ENCODE measurements at places on chromosomes 3 and 15.

DNA sequence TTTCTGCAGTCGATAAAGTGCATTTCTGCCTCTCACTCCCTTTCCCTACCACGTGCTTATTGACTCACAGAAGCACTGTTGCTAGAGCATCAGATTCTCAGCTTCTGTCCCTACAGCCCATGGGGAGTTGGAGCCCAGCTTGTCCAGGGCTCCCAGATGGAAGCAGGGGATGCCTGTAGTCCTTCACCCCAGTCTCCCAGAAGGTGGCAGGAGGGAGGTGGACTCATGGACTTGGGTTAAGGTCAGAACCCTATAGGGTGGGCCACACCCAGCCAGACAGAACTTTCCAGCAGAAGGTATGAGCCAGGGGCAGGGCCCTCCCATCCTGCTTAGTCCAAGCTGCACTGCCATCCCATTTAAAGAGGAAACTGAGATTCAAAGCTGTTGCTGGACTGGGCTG is 33.1 kb upstream of the SEMA3F start:
- DNase-seq = no peak

GRCh38 chr3:49806850-49807249 is 3.8 kb downstream of the INKA1 start:
- no peak for DNase-seq

- DNase-seq = no peak
Measured at GRCh38 chr15:62483814-62484213, 318.7 kb upstream of the C2CD4B start.

GRCh38 chr3:151282921-151283320 is 4.6 kb upstream of the P2RY14 start:
- DNase-seq = peak; percentile 35

GRCh38 chr3:129033151-129033550 is 27.4 kb upstream of the GP9 start:
- DNase-seq = no peak

- no peak for DNase-seq
Measured at GRCh38 chr3:133996996-133997395, 32.7 kb downstream of the SLCO2A1 start.

- DNase-seq = no peak
Measured at GRCh38 chr15:91128016-91128415, 28.0 kb downstream of the SV2B start.

DNA sequence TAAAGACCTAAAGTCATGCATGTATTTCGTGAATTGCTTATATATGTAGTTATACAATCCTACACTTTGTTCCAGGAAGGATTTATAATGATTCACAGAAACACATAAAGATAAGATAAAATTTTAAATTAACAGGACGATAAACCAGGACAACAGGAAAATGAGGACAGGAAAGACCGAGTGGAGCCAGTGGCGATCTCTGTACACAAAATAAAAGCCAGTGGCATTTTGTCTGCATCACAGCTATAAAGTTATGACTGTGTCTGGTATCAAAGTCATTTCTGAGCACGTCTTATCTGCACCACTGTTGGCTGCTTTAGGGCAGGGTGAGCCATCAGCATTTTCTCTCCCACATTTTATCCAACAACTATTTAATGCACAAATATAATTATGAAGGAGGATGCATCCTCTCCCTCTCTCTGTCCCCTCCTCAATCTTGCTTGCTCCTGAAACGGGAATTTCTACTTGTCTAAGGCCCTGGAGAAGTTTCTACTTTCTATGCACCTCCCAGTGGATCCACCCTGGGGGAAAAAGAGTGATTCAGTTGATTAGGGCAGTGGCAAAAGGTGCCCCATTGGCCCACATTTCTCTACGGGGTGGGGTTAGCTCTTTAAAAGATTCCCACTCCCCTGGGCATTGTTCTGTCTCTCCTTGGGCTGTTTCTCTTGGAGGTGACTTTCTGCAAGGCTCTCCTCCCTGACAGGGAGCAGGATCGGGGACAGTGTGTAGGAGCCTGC is 159.4 kb upstream of the UBE2E1 start:
- DNase-seq = no peak

- no peak for DNase-seq
Measured at GRCh38 chr15:68693071-68693470, 114.3 kb downstream of the CORO2B start.

GRCh38 chr15:73330206-73331051 is 38.3 kb downstream of the HCN4 start:
- no peak for DNase-seq

- DNase-seq = peak; percentile 76
Measured at GRCh38 chr3:52073490-52073889, 17.1 kb upstream of the DUSP7 start.

GRCh38 chr3:32601722-32602121 is 31.1 kb upstream of the DYNC1LI1 start:
- DNase-seq = no peak

DNA sequence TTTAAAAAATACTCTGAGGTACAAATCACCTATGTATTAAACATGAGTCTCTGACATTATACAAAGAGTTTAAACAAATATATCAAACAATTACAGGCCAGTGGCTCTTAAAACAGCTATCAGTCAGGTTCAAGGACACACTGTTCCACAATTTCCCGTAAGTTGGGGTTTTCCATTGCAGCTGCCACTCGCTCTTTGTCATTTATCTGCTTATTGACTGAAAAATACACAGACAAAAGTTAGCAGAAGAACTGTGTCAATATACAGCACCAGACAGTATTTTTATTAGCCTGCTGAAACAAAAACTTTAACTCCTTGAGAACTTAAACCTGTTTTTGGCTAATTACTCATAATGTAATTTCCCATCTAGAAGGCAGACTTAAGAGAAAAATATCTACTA is 20.8 kb downstream of the CIAO2A start:
- no peak for DNase-seq

- DNase-seq = no peak
Measured at GRCh38 chr3:179673523-179673922, 20.7 kb downstream of the USP13 start.

- DNase-seq = no peak
Measured at GRCh38 chr15:28129231-28129848, 30.2 kb upstream of the OCA2 start.

DNA sequence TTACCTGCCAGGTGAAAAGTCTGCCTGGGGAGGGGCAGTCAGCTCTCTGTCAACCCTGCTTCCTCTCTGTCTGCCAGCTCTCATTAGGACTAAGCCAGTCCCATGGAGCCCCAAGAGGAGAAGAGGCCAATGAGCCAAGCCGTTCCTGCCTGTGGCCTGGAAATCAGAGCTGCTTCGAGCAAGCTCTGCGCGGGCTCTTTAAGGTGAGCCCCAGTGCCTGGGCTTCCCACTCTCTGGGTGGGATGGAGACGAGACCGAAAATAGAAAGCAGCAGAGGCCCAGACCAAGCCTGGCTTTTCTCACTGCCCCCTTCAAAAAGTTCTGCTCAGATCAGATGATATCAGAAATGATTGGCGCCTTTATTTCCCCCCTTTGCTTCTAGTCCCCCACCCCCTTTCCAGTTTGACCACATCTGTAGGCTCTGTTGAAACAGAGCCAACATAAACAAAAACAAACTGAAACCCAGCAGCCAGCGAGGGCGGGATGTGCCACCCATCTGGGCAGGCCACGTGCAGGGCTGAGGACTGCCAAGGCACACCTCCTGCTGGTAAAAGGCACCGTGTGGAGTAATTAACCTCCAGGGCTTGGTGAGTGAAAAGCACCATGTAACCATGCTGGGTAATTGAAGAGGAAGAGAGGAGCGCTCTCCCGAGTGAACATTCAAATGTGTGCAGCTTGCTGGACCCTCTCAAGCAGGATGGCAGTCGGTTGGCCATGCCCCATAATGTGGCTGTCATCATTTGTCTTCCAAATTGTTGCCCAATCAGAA is 471.0 kb upstream of the PROK2 start:
- DNase-seq = no peak

- DNase-seq = no peak
Measured at GRCh38 chr3:21697707-21698106, 53.3 kb downstream of the ZNF385D start.

DNA sequence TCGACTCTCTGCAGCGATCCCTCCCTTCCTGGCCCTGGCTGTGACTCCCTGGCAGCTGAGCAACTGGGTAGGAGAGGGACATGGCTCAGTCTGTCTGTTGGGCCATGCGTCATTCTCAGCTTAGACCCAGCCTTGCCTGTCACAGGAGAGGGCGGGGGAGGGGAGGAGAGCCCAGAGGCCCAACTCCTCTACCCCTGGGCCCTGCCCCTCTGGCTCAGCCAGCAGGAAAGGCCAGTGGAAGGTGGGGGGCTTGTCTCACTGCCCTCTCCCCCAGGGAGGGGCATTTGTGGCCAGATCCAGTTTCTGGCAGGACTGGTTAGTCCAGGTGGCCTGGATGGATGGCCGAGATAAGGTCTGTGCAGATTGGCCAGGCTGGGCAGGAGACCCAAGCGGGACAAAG is 31.6 kb downstream of the DNAJB8 start:
- no peak for DNase-seq

- no peak for DNase-seq
Measured at GRCh38 chr3:112847692-112848091, 1.0 kb upstream of the CD200R1L start.

DNA sequence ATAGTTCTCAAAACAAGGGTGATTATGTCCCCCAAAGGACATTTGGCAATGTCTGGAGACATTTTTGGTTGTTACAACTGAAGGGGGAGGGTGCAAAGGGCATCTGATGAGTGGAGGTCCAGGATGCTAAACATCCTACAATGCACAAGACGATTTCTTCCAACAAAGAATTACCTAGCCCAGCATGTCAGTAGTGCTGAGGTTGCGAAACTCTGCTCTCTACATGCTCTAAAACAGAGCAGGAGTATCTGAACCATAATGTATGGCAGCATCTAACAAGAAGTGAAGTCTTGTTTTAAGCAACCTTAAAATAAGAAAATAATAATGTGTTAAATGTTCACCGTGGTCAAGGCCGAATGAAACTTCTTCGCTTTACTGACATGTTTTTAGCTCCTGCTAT is 7.0 kb downstream of the GYG1 start:
- DNase-seq = no peak

DNA sequence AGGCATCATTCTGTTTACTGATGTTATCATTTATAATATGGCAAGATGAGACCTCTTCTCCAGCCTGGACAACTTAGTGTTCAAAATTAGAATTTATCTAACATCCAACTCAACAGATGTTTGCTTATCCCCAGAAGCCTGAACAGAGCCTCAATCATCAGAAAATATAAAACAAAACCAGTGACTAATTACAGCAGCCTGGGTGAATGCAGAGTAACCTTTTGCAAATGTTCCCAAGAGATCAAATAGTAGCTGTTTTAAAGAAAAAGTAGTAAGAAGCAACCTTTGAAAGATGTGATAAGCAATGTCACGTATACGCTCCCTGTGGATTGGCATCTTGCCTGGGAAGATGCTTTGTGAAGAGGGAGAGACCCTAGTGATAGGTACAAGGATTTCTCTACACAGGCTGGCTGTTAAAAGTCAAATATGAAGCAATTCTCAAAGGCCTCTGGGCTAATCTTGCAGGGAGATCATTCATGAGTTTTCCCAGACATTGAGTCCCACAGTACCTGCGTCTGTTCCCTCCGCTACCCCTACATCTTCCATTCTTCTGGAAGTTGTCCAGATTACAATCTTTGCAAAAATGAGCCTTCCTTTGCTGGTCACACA is 39.3 kb upstream of the PRICKLE2 start:
- DNase-seq = no peak

DNA sequence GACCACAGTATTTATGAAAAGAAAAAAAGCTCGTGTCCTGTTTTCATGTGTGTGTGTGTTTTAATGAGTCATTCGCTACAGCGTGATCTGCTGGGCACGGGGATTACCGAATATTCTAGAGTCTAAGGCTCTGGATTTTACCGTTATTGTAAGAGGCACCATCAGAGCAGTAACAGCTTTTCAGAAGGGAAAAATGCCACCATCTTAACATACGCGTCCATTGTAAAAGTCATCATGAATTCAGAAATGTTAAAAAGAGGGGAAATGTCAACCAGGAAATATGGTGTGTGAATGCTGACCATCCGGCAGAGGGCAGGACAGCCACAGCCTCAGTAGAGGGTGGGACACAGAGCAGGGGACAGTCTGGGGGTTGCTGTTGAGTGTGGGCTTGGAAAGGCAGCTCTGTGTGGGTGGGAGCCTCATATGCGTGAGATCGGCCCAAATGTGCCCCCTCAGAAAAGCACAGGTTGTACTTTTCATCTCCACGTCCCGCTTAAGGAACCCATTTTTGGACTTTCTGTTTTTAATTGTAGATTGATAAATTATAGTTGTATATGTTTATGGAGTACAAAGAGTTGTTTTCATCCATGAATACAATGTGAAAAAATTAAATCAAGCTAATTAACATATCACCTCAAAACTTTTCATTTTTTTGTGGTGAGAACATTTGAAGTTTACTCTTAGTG is 69.6 kb downstream of the ASB7 start:
- DNase-seq = no peak

GRCh38 chr3:14989943-14990779 is 42.8 kb downstream of the NR2C2 start:
- peak; percentile 12 for DNase-seq

DNA sequence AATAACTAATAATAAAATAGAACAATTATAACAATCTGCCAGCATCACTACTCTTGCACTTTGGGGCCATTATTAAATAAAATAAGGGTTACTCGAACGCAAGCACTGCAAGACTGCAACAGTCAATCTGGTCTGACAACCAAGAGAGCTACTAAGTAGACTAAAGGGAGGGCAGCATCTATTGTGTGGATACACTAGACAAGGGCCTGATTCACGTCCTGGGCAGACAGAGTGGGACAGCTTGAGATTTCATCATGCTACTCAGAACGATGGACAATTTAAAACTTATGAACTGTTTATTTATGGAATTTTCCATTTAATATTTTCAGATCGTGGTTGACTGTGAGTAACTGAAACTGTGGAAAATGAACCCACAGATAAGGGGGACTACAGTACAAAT is 39.5 kb downstream of the TNIK start:
- no peak for DNase-seq

DNA sequence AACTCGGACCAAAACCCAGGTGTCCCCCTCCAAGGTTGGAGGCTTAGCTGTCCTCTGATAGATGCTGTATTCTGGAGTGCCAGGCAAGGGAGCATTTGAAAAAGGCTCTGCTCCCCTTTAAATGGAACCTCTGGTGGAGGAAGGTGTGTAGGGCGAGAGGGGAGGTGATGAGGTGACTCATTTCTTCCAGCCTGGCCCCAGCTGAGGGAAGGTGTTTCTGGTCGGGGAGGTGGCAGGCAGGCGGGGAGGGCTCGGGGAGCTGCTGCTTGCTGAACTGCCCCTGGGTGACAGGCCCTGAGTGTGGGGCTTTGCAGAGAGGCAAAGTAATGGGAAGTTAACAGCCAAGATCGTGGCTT is 18.8 kb downstream of the PSTPIP1 start:
- DNase-seq = no peak

GRCh38 chr15:55774113-55774970 is 31.4 kb upstream of the PRTG start:
- DNase-seq = peak; percentile 37

GRCh38 chr3:178686826-178687225 is 150.6 kb downstream of the KCNMB2 start:
- no peak for DNase-seq
